ENCODE measurements at places on chromosomes 7 and 10.

DNA sequence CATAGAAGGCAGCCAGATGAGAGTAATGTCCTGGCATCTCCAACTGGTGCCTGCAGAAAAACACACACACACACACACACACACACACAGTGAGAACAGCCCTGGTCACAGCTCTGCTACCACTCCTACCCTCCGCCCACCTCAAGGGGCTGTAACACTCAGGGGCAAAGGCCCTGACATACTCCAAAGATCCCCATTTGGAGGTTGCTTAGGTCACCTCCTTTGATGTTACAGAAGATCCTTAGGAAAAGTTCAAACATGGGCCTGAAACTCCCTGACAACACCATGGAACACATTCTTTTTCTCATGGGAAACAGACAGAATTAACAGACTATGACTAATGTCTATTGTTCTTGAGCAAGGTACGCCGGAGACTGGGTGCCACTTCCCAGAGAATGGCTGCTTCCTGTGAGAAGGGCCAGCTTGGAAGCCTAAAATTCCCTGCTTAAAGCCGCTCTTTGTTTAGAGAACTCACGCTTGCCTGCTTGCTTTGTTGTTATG lies 27.7 kb downstream of the DENND11 start:
- no peak for DNase-seq

GRCh38 chr10:70672165-70673042 lies at the start of gene ADAMTS14:
TSS of gene ADAMTS14 (plus strand) at chr10:70672506. CDS start at chr10:70672803, 297 bp downstream.
- no peak for DNase-seq

DNA sequence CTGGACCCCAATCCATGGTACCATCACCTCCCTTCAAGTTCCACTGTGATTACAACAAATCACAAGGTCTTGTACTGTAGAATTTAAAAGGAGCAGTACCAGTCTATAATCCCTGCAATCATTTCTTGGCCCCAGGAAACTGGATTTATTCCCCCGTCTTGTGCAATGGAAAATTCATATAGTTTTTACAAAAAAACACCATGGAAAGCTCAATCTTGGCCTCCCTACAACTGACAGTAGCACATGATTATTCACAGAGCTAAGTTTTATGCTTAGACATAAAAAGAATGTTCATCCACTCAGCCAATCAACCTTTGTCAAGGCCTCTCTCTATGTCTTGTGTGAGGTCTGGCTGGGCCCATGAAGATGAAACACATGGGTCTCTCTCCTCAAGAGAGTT lies 10.2 kb downstream of the DGKI start:
- DNase-seq = no peak

- no peak for DNase-seq
Measured at GRCh38 chr10:7186387-7187018, 224.3 kb downstream of the SFMBT2 start.

- DNase-seq = no peak
Measured at GRCh38 chr7:83053965-83054364, 108.7 kb downstream of the PCLO start.

DNA sequence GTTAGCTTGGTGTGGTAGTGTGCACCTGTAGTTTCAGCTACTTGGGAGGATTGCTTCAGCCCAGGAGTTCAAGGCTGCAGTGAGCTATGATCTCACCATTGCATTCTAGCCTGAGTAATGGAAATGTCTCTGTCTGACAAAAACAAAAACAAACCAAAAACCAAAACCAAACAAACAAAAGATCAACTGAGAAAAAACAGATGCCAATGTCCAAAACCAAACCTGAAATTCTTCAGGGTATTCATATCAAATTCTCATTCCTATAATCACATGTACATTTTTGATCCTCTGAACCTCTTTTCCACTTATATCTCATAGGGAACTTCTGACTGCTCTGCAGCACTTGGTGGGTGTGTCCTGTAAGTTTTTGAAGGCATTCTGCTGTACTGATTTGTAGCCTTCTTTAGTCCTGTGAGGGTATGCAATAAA lies 87.0 kb downstream of the CDK6 start:
- no peak for DNase-seq

DNA sequence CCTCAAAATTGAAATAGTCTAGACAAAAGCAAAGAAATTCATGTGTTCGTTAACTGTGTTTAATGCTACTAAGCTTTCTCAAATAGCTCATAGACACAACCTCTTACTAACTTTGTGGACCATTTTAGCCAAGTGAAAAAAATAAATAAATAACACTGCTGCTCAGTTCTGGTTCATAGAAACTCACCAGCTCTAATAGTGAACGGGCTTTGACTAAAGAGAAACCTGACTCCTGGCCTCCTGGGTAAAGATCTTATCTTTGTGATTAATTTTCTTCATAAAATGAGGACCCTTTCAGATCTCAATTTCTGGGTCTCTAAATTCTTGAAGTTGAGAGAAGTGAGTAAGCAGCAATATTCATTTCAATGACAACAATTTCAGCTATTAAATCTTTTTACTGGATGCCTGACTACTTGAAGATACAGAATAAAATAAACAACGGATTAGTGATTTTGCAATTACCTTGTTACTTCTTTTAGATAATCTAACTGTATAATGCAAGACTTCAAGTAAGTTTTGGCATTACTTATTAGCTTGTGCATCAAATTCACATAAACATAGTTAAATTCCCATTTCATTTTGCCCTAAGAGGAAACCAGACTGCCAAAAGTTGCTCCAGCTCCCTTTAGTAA lies 3.1 kb downstream of the CADPS2 start:
- DNase-seq = no peak

- DNase-seq = no peak
Measured at GRCh38 chr7:30694218-30694745, 12.0 kb upstream of the CRHR2 start.

Data from suprapubic skin (tissue), 4 donors.